ENCODE measurements at places on chromosomes 2 and 18.

GRCh38 chr2:138029276-138029675 is 65.0 kb downstream of the HNMT start:
- no peaks in the 10 kb centered on the region for H3K27me3 ChIP-seq
- no peaks in the 10 kb centered on the region for H3K4me1 ChIP-seq

DNA sequence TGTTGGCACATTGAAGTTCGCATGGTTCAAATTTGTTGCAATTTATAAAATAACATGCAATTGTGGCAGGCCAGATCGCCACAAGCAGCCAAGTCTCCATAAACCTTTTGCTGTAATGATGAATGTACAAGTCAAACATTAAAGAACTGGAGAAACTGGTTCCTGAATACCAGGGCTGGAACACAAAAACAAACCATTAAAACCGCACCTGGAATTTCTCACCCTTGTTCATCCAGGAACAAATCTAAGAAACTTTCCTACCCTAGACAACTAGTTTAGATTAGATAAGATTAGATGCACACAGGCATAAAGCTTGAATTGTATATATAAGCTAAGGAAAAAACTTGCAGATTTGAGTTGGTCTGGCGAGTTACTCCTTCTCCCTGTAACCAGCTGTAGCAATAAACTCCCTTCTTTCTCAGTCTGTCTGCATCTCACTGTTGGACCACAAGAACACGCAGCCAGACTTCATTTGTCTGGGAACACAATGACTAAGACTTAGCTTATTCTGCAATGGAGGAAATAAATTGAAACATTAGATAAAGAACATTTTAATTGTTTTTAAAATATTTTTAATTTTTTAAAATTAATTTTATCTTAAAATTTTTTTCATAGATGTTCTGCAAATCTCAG is 1835.5 kb upstream of the LRRTM1 start:
- H3K36me3 ChIP-seq = peaks cover 2% of the 10 kb centered on the region
- H3K27me3 ChIP-seq = no peaks in the 10 kb centered on the region
- H3K4me1 ChIP-seq = no peaks in the 10 kb centered on the region
- no peak overlapping the region for H3K4me3 ChIP-seq
- H3K27ac ChIP-seq = no peak overlapping the region
- no peak for DNase-seq

GRCh38 chr2:153043385-153043784 is 325.0 kb downstream of the ARL6IP6 start:
- peaks cover 6% of the 10 kb centered on the region for H3K4me1 ChIP-seq
- no peaks in the 10 kb centered on the region for H3K27me3 ChIP-seq
- H3K27ac ChIP-seq = no peak overlapping the region
- no peak for DNase-seq
- H3K4me3 ChIP-seq = no peak overlapping the region

DNA sequence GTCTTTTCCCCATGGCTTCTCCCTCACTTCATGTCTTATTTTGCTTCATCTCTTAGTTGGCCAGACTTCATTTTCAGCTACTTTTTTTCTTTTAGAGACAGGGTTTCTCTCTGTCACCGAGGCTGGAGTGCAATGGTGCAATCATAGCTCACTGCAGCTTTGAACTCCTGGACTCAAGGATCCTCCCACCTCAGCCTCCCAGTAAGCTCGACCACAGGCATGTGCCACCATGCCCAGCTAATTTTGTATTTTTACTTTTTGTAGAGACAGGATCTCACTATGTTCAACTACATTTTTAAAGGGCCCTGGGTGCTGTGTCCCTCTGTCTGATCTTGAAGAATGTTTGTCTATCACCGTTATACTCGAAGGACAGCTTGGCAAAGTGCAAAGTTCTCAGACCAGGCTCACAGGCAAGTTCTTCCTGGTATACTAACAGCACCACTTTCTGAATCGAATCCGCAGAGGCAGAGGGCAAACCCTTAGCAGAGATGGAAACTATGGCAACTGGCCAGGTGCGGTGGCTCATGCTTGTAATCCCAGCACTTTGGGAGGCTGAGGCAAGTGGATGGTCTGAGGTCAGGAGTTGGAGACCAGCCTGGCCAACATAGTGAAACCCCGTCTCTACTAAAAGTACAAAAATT is 60.9 kb downstream of the SOWAHC start:
- no peaks in the 10 kb centered on the region for H3K27me3 ChIP-seq
- H3K4me1 ChIP-seq = peaks cover 51% of the 10 kb centered on the region
- no peaks in the 10 kb centered on the region for H3K36me3 ChIP-seq

DNA sequence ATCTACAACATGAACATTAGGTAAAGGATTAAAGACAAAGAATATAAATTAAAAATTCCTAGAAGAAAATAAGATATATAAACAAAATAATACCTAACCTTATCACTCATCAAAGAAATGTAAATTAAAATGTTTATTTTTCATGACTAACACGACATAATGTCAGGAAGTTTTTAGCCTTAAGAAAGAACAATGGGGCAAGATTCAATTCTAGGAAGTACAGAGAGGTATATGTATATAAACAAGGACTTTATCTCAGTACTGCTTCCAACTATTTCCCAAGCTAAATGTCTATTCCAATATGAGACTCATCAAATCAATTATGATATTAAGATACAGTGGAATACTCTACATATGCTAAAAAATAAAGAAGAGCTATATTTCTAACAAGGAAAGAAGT is 44.1 kb downstream of the TTC21B start:
- H3K27me3 ChIP-seq = no peaks in the 10 kb centered on the region
- no peaks in the 10 kb centered on the region for H3K4me1 ChIP-seq
- no peak overlapping the region for H3K4me3 ChIP-seq
- H3K27ac ChIP-seq = no peak overlapping the region

DNA sequence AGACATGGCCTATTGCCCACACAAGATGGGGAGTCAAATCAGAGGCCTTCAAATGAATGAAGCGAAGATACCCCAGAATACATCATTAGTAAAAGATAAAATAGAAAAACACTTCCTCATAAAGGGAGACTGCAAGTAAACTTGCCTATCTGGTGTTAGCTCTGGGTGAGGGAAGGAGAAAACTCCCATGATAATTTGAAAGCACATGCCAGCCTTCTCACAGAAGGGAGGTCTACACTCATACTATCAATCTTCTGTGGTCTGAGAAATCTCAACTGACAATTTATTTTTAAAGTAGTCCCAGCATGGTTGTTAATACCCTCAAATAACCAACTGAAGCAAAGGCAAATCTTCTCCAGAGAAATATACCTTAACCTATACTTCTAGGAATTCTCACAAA is 75.4 kb downstream of the EXOC6B start:
- no peak overlapping the region for H3K27ac ChIP-seq
- H3K36me3 ChIP-seq = no peaks in the 10 kb centered on the region
- H3K4me1 ChIP-seq = no peaks in the 10 kb centered on the region
- no peak overlapping the region for H3K4me3 ChIP-seq

GRCh38 chr2:3626812-3627499 is 31.0 kb upstream of the ALLC start:
- no peak overlapping the region for H3K4me3 ChIP-seq
- no peak overlapping the region for H3K27ac ChIP-seq
- no peaks in the 10 kb centered on the region for H3K27me3 ChIP-seq
- peaks cover 2% of the 10 kb centered on the region for H3K36me3 ChIP-seq
- DNase-seq = no peak

DNA sequence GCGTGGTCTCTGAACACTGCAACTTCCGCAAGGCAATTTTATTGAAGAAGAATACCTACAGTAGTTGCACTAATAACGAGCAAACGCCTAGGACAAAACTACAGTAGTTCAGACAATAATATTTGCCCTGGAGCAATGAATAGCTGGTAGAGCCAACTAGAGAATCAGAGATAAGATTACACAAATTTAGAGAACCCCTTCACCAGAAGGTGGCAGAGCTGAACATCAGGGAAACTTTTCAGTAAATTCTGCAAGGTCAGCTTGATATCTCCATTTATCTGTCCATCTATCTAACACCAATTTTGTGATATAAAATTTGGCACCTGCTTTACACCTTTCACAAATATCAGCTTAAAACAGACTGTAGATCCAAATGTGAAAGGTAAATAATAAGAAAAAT is 43.8 kb downstream of the CDH19 start:
- H3K27me3 ChIP-seq = no peaks in the 10 kb centered on the region
- peaks cover 8% of the 10 kb centered on the region for H3K4me1 ChIP-seq
- no peak overlapping the region for H3K4me3 ChIP-seq

GRCh38 chr2:143477714-143478443 is 348.7 kb downstream of the ARHGAP15 start:
- DNase-seq = no peak
- no peak overlapping the region for H3K27ac ChIP-seq
- peaks cover 32% of the 10 kb centered on the region for H3K4me1 ChIP-seq
- no peaks in the 10 kb centered on the region for H3K27me3 ChIP-seq

- H3K27me3 ChIP-seq = peaks cover 34% of the 10 kb centered on the region
- H3K4me1 ChIP-seq = peaks cover 6% of the 10 kb centered on the region
Measured at GRCh38 chr2:46811379-46812310, 104.0 kb downstream of the MCFD2 start.

DNA sequence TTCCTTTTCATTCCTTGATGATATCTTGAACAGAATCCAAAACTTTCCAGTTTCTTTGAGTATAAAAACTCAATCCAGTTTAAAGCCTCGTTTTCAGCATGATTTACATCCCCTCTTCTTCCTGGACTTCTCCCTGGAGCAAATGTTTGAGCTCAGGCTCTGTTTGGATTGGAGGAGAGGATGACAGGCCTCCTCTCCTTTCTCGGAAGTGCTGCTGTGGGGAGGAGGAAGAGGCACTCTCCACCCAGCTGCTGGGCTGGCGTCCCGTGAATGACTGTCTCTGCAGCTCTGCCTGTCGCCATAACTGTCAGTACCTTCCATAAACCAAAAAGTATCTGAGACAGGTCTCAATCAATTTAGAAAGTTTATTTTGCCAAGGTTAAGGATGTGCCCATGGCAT is 238.2 kb upstream of the AGAP1 start:
- no peak overlapping the region for H3K4me3 ChIP-seq
- H3K4me1 ChIP-seq = peaks cover 21% of the 10 kb centered on the region
- H3K27me3 ChIP-seq = no peaks in the 10 kb centered on the region
- H3K27ac ChIP-seq = no peak overlapping the region
- no peaks in the 10 kb centered on the region for H3K36me3 ChIP-seq
- DNase-seq = no peak

DNA sequence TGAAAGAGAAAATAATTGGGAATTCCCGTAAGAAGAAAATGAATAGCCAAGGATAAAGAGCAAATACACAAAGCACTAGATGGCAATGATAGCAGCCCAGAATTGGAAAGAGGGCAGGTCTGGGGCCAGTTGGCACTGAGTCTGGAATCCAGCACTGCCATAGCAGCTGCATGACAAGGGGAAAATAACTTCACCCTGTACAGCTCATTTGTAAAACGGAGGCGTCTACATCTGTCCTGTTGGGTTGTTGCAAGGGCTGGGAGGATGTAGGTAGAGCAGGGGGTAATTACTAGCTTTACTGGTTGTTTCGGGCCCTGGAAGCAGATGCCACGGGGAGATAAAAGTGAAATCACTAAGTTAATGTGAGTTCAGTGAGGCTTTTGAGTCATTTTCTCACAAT is 110.0 kb upstream of the RASGRP3 start:
- H3K27me3 ChIP-seq = no peaks in the 10 kb centered on the region
- no peak overlapping the region for H3K4me3 ChIP-seq
- H3K36me3 ChIP-seq = peaks cover 6% of the 10 kb centered on the region

- H3K27me3 ChIP-seq = peaks cover 17% of the 10 kb centered on the region
- H3K27ac ChIP-seq = no peak overlapping the region
- H3K36me3 ChIP-seq = no peaks in the 10 kb centered on the region
- no peak for DNase-seq
- H3K4me3 ChIP-seq = peak overlapping the region; percentile 49
Measured at GRCh38 chr2:237696461-237696860, 69.1 kb downstream of the LRRFIP1 start.

- no peak overlapping the region for H3K27ac ChIP-seq
- DNase-seq = no peak
- H3K4me1 ChIP-seq = peaks cover 13% of the 10 kb centered on the region
Measured at GRCh38 chr2:99338029-99338585, 918 bp downstream of the EIF5B start.

DNA sequence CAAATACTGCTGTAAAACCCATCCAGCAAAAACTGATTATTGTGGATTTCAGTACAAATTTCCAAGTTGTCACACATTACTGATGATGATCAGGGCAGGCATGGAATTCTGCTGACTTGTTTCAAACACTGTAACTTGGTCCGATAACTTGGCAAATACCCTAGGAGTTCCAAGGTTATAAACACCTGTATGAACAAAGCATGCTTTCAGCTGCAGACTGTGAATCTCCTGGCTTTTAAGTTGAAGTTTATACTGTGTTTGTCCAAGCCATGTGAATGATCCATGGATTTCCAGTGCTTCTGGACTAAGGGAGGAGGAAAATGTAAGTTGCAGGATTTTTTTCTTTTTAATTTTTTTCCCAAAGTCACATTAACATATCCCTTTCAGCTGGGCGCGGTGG is 70.0 kb upstream of the SLC25A52 start:
- H3K27me3 ChIP-seq = no peaks in the 10 kb centered on the region
- peaks cover 42% of the 10 kb centered on the region for H3K36me3 ChIP-seq
- H3K4me3 ChIP-seq = no peak overlapping the region
- no peak for DNase-seq

GRCh38 chr2:128473175-128474035 is 154.7 kb upstream of the HS6ST1 start:
- no peaks in the 10 kb centered on the region for H3K27me3 ChIP-seq
- peaks cover 7% of the 10 kb centered on the region for H3K36me3 ChIP-seq
- peaks cover 4% of the 10 kb centered on the region for H3K4me1 ChIP-seq
- no peak for DNase-seq
- H3K4me3 ChIP-seq = no peak overlapping the region
- no peak overlapping the region for H3K27ac ChIP-seq

DNA sequence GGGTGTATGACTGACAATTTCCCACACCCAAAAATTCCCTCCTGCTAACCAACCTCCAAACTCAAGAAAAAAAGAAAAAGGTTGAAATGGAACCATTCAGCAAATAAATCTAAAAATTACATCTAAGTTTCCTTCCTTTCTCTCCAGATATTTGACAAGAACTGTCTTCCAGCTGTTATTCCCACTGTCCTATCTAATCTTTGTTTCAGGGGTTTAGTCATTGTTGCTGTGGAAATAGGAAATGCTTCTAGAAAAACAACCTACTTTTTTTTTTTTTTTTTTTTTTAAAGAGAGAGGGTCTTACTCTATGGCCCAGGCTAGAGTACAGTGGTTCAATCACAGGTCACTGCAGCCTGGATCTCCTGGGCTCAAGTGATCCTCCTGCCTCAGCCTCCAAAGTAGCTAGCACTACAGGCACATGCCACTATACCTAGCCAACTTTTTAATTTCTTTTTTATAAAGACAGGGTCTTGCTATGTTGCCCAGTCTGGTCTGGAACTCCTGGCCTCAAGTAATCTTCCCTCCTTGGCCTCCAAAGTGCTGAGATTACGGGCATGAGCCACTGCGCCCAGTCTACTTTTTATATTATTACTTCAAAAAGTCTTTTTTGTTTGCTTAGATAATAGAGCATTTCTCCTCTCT is 88.1 kb downstream of the ITSN2 start:
- no peaks in the 10 kb centered on the region for H3K27me3 ChIP-seq
- H3K36me3 ChIP-seq = no peaks in the 10 kb centered on the region
- no peak overlapping the region for H3K4me3 ChIP-seq
- no peak overlapping the region for H3K27ac ChIP-seq

DNA sequence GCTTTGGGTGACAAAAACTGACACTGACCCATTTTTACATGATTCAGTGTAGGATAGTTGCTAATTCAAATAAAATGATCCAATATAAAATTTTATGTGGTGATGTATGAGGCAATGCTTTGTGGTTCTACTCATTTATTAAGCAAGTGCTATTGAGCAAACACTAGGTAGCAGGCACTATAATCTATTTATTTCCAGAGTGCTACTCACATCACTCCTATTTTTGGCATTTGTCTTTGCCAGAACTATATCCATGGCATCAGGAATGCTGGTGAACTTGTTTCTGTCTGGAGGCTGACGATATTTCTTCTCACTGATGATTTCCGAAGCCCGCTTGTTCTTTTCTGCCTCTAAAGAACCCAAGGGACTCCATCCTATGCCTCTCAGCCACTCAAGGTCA is 84.3 kb downstream of the NEB start:
- H3K27ac ChIP-seq = no peak overlapping the region
- no peak for DNase-seq
- no peaks in the 10 kb centered on the region for H3K27me3 ChIP-seq
- H3K4me1 ChIP-seq = no peaks in the 10 kb centered on the region
- no peaks in the 10 kb centered on the region for H3K36me3 ChIP-seq
- no peak overlapping the region for H3K4me3 ChIP-seq

Data from neural crest cell (in vitro differentiated cells).